MG63 (cell line): ENCODE measurements at places on chromosomes 7 and 10. TPM values are rescaled to one million over a fixed set of nuclear protein-coding genes. Genes with fewer than 3 reads are reported as not detected.

The DDX21 gene
- total RNA-seq = 68.3 and 94.6 TPM in 2 replicates

The NME8 gene
- not detected in 2 replicates for total RNA-seq

The TPST1 gene
- 26.0 and 30.1 TPM in 2 replicates for total RNA-seq

The EPO gene
- total RNA-seq = not detected in 2 replicates

The PSTK gene
- total RNA-seq = 11.7 and 11.8 TPM in 2 replicates

The COL17A1 gene
- total RNA-seq = 0.30 and 0.74 TPM in 2 replicates

The GPR146 gene
- 1.5 TPM in 1 of 2 replicates, not detected in the other for total RNA-seq

The AUTS2 gene
- 2.2 and 2.7 TPM in 2 replicates for total RNA-seq

The NCF1 gene
- not detected in 2 replicates for total RNA-seq

The OR6V1 gene
- not detected in 2 replicates for total RNA-seq

The HOXA3 gene
- 4.3 TPM in 1 of 2 replicates, not detected in the other for total RNA-seq

The PALD1 gene
- 5.3 and 7.8 TPM in 2 replicates for total RNA-seq

The ATG9B gene
- total RNA-seq = not detected in 2 replicates

The CTTNBP2 gene
- total RNA-seq = 0.12 and 0.16 TPM in 2 replicates

The GPNMB gene
- total RNA-seq = 65.4 and 106 TPM in 2 replicates

The IGFBP3 gene
- 224 and 281 TPM in 2 replicates for total RNA-seq

The COX15 gene
- 20.6 and 27.4 TPM in 2 replicates for total RNA-seq

The FAM185A gene
- 3.7 and 11.2 TPM in 2 replicates for total RNA-seq

The CREB5 gene
- total RNA-seq = 18.5 and 19.4 TPM in 2 replicates

The FGF8 gene
- not detected in 2 replicates for total RNA-seq

The LIPN gene
- total RNA-seq = 0.10 TPM in 1 of 2 replicates, not detected in the other

The PRF1 gene
- not detected in 2 replicates for total RNA-seq

The CNNM1 gene
- total RNA-seq = 0.13 TPM in 1 of 2 replicates, not detected in the other

The RARRES2 gene
- total RNA-seq = not detected in 2 replicates

The FBXL15 gene
- total RNA-seq = 10.7 and 11.2 TPM in 2 replicates

The ANKRD2 gene
- not detected in 2 replicates for total RNA-seq

The RNF32 gene
- total RNA-seq = 1.8 and 5.2 TPM in 2 replicates

The TMEM26 gene
- total RNA-seq = 0.25 TPM in 1 of 2 replicates, not detected in the other

The CFAP70 gene
- total RNA-seq = 2.8 and 4.1 TPM in 2 replicates

The EN2 gene
- 1.6 and 1.7 TPM in 2 replicates for total RNA-seq

The CALML5 gene
- total RNA-seq = not detected in 2 replicates

The ABCC2 gene
- 0.72 and 1.7 TPM in 2 replicates for total RNA-seq

The ETV1 gene
- total RNA-seq = 5.6 and 19.1 TPM in 2 replicates

The PNLIPRP1 gene
- total RNA-seq = not detected in 2 replicates

The SPAM1 gene
- not detected in 2 replicates for total RNA-seq

The CTBP2 gene
- 58.1 and 88.7 TPM in 2 replicates for total RNA-seq

The BAIAP2L1 gene
- 9.6 and 11.0 TPM in 2 replicates for total RNA-seq

The ACTL6B gene
- total RNA-seq = not detected in 2 replicates
